H1 (cell line): ENCODE measurements at places on chromosomes 11 and 22. TPM values are rescaled to one million over a fixed set of nuclear protein-coding genes. Genes with fewer than 3 reads are reported as not detected.

- no peak overlapping the region for H3K4me3 ChIP-seq
- H3K36me3 ChIP-seq: no peaks in the 10 kb centered on the region
- peaks cover 7% of the 10 kb centered on the region for H3K4me1 ChIP-seq
These were observed 6.9 kb downstream of the FAM168A start for GRCh38 chr11:73590991-73591390.

GRCh38 chr11:76212086-76213035 is 6.1 kb upstream of the WNT11 start:
- H3K36me3 ChIP-seq: no peaks in the 10 kb centered on the region
- H3K4me3 ChIP-seq: no peak overlapping the region
- DNase-seq: no peak
- H3K27me3 ChIP-seq: peaks cover 46% of the 10 kb centered on the region

ANKK1 gene
- polyA plus RNA-seq: 0.11 and 0.38 TPM in 2 replicates

DNA sequence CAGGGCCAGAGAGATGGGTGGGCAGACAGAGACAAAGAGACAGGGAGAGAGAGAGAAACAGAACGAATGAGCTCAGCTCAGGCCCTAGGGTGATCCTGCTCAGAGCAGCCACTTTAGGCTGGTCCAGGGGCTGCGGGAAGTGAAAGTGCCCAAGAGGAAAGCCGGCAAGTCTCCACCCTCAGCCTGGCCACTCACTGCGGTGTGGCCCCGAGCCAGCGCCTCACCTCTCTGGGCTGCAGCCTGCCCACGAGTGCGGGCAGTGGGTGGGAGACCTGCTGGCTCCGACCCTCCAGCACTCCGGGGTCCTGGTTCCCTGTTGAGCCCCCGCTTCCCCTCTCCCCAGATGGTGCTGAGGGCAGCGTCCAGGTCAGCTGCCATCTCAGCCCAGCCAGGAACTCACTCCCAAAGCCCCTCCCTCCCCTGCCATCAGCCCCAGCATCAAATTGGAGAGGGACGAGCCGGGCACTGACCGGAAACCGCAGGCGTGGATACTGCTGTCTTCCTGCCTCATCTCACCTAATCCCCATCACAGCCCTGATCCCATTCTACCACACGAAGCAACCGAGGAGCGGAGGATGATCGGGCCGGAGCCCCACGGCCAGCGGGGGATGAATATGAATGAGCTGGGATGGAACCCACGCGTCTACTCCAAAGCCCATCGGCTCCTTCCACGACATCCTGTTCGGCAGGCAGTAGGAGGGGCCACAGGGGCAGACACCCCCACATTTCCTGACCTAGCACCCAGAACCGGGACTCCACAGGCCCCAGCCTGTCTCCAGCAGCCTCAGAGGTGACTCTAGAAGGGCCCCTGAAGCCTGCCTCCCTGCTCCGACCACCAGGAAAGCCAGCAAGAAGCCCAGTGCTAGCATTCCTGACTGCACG is 16.9 kb downstream of the ELFN2 start:
- H3K4me1 ChIP-seq: no peaks in the 10 kb centered on the region; the same call in 1 of the 2 replicates
- H3K36me3 ChIP-seq: no peaks in the 10 kb centered on the region
- no peaks in the 10 kb centered on the region; the same call in 1 of the 2 replicates for H3K27me3 ChIP-seq
- H3K27ac ChIP-seq: no peak overlapping the region

DNA sequence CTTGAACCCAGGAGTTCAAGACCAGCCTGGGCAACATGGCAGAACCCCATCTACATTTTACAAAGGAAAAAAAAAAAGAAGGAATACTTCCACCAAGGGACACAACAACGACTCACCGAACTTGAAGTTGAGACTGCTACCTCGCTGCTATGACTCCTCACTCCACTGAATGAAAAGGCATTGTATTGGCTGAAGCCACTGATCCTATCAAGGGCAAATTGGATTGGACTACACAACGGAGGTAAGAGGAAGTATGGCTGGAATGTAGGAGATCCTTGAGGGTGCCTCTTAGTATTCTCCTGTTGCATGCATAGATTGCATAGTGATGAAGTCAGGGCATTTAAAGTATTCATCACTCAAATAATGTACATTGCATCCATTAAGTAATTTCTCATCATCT is 97.9 kb downstream of the CWF19L2 start:
- H3K4me1 ChIP-seq: no peaks in the 10 kb centered on the region
- no peaks in the 10 kb centered on the region for H3K36me3 ChIP-seq
- H3K4me3 ChIP-seq: no peak overlapping the region
- no peak overlapping the region for H3K27ac ChIP-seq

DNA sequence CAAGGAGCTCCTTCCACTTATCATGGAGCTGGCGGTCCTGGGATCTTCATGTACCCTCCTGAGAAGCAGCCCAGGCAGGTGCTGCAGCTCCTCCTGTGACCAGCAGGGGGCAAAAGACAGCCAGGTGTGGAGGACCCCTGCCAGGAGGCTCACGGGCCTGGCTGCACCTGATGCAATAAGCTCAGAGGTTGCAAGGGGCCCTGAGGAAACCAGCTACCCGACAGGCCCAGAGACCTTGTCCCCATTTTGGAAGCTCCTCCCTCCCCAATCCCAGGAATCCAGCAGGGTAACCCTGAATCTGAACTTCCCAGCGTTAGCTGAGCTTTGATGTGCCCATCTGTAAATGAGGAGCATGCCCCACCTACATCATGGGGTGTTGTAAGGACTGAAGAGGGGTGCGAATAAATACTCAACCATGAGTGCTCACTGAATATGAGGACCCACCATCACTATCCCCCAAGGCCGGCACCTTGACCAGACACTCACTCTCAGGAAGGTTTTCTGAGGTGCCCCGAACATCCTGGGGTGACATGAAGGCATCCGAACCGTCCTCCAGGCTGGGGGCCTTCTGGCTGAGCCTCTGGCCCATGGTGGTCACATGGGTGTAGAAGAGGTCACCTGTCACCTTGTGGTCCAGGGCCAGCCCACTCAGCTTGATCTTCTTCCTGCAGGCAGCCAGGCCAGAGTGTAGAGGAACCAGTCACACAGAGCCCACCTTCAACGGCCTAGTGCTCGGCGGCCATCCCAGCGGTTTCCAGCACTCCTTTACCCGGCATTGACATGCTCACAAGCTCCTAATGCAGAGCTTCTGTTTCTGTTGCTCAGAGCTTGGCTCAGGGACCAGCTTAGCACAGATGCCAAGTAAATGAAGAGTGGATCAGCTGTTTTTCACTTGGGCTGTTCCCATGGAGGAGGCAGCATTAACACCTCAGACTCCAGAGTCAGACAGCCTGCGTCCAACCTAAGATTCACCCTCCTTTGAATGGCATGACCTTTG is 21.7 kb downstream of the SLC43A1 start:
- H3K27me3 ChIP-seq: no peaks in the 10 kb centered on the region
- H3K36me3 ChIP-seq: no peaks in the 10 kb centered on the region
- no peak overlapping the region for H3K4me3 ChIP-seq
- peak overlapping the region; percentile 88 for H3K27ac ChIP-seq
- DNase-seq: peak; percentile 88
